Daoy (cell line): ENCODE measurements at places on chromosomes 11 and 22. TPM values are rescaled to one million over a fixed set of nuclear protein-coding genes. Genes with fewer than 3 reads are reported as not detected.

TM7SF2 gene
- 3.2 and 4.0 TPM in 2 replicates for total RNA-seq

DRG1 gene
- total RNA-seq, result 134 and 146 TPM in 2 replicates

CDC42BPG gene
- 0.06 and 0.15 TPM in 2 replicates for total RNA-seq

C11orf58 gene
- 164 and 172 TPM in 2 replicates for total RNA-seq

OR51Q1 gene
- total RNA-seq, result not detected in 2 replicates

GPHA2 gene
- not detected in 2 replicates for total RNA-seq

SLC6A5 gene
- not detected in 2 replicates for total RNA-seq

FAT3 gene
- total RNA-seq, result 1.1 and 1.5 TPM in 2 replicates

INSC gene
- total RNA-seq, result not detected in 2 replicates

MUC6 gene
- not detected in 2 replicates for total RNA-seq

TYR gene
- total RNA-seq, result not detected in 2 replicates

MFRP gene
- not detected in 2 replicates for total RNA-seq

OR4A16 gene
- total RNA-seq, result not detected in 2 replicates

KRTAP5-7 gene
- total RNA-seq, result not detected in 2 replicates

MUC5B gene
- total RNA-seq, result not detected in 2 replicates

CST6 gene
- total RNA-seq, result not detected in 2 replicates

POLA2 gene
- total RNA-seq, result 26.5 and 31.2 TPM in 2 replicates

SLC37A2 gene
- 4.1 and 4.2 TPM in 2 replicates for total RNA-seq

RTL10 gene
- total RNA-seq, result 8.2 and 11.2 TPM in 2 replicates

JRKL gene
- 4.7 and 5.2 TPM in 2 replicates for total RNA-seq

NTM gene
- total RNA-seq, result 15.8 and 21.6 TPM in 2 replicates

TMEM258 gene
- total RNA-seq, result 61.1 and 70.8 TPM in 2 replicates

TMEM121B gene
- 0.11 and 0.21 TPM in 2 replicates for total RNA-seq
